Nasal cavity respiratory epithelium epithelial cell of viscerocranial mucosa (primary cell): ENCODE measurements at places on chromosomes 7 and 10. TPM values are rescaled to one million over a fixed set of nuclear protein-coding genes. Genes with fewer than 3 reads are reported as not detected.

CALHM3 gene
- not detected in 2 replicates for total RNA-seq

GIMAP7 gene
- total RNA-seq: not detected in 2 replicates

CALHM1 gene
- not detected in 2 replicates for total RNA-seq

PSMA2 gene
- total RNA-seq: 25.5 and 47.5 TPM in 2 replicates

LIPJ gene
- under 0.01 TPM in 1 of 2 replicates, not detected in the other for total RNA-seq

CLDN3 gene
- total RNA-seq: not detected in 2 replicates

STK32C gene
- total RNA-seq: 7.2 and 11.6 TPM in 2 replicates

OSBPL3 gene
- 23.9 and 55.9 TPM in 2 replicates for total RNA-seq

CYP26C1 gene
- under 0.01 TPM in 1 of 2 replicates, not detected in the other for total RNA-seq

AKR1C8 gene
- not detected in 2 replicates for total RNA-seq

PLEKHA1 gene
- 54.7 and 67.4 TPM in 2 replicates for total RNA-seq

NEUROG3 gene
- total RNA-seq: not detected in 2 replicates

TPK1 gene
- total RNA-seq: 2.1 and 6.5 TPM in 2 replicates

TFPI2 gene
- 1.7 and 5.8 TPM in 2 replicates for total RNA-seq

TRIM8 gene
- 44.8 and 111 TPM in 2 replicates for total RNA-seq

CDC14C gene
- 0.07 TPM in 1 of 2 replicates, not detected in the other for total RNA-seq

ZNF716 gene
- total RNA-seq: not detected in 2 replicates

NRP1 gene
- 15.0 and 66.1 TPM in 2 replicates for total RNA-seq

NKX2-3 gene
- total RNA-seq: not detected in 2 replicates

TMEM236 gene
- total RNA-seq: under 0.01 and 0.07 TPM in 2 replicates
